Left ventricle myocardium superior (tissue), 1 donor: ENCODE measurements at places on chromosomes 3 and 15. TPM values are rescaled to one million over a fixed set of nuclear protein-coding genes. Genes with fewer than 3 reads are reported as not detected.

MTHFS gene
- 16.1 TPM for total RNA-seq

SEMA5B gene
- total RNA-seq = 4.2 TPM

TRH gene
- total RNA-seq = not detected

SPATA12 gene
- not detected for total RNA-seq

CDHR4 gene
- not detected for total RNA-seq

GPR171 gene
- 0.15 TPM for total RNA-seq

GRCh38 chr3:25480811-25481210 is 52.7 kb downstream of the RARB start:
- DNase-seq = no peak
